ENCODE measurements at places on chromosomes 11 and 22.

GRCh38 chr11:121535129-121535796 is 82.5 kb upstream of the SORL1-AS1 start:
- DNase-seq = no peak

DNA sequence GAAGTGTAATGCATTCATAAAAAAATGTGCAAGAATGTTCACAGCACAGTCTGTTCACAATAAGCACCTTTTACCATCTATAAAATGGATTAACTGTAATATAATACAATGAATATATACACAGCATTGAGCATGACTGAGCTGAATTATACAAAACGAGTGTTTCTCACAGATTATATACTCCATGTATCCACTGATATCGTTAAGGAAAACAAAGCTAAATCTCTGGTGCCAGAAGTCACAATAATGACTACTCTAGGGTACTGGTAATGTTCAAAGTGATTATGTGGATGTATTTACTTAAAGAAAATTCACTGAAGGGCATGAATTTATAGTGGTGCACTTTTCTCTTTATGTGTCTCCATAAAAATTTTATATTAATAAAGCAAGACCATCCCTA is 33.2 kb downstream of the ACAT1 start:
- DNase-seq = no peak

GRCh38 chr11:88806410-88806809 is 259.4 kb downstream of the GRM5 start:
- DNase-seq = no peak

DNA sequence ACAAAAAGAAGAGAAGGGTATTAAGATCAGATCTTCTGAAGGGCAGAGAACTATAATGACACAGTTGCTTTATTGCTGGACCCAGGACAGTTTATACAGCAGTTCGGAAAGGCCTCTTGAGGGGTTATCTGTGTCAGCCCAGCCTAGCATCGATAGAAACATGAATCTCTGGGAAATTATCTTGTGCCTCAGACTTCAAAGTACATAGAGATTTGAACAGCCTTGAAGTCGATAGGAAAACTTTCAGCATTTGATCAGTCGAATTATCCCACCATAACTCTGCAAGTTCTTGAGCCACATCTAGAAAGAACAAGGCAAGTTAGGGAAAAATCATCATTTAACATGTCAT is 2.5 kb upstream of the LMO2 start:
- DNase-seq = no peak

DNA sequence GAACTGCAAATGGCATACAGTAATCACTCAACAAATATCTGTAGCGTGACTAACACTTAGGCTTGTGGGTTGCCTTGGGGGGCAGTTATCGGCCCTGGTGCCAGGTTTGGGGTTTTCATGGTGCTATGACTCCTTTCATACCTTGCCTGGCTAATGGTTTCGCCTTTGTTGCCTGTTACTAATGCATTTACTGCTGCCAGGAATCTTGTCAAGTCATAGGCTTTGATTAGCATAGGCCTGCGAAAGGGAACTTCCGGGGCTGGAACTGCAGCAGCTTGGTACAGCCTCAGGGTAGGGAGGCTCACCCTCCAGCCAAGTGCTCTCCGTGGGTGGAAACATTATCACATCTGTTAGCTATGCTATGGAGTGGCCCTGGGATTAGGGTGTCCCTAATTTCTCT is 13.2 kb downstream of the SLC25A18 start:
- no peak for DNase-seq

DNA sequence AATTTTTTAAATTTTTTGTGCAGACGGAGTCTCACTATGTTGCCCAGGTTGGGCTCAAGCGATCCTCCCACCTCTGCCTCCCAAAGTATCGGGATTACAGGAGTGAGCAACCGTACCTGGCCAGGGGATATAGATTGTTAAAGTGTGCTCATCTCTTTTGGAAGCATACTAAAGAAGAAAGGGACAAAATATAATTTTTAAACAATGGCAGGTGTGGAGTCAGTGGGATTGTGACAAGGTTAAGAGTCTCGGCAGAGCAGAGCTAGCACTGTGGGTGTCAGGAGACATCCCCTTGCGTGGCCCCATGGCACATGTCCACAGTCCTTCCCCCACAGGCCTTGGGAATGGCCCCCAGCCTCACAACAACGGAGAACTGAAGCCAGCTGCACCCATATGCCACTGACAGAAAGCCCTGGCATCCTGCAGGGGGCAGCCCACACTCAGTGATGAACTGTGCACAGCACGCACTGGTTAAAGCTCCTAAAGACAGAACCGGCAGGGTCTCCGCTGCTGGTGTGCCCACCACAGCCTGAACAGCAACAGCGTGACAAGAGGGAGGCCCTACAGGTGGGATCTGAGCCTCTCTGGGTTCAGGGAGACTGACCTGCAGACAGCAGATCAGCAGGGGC is 29.9 kb downstream of the SERPIND1 start:
- peak; percentile 13 for DNase-seq

GRCh38 chr11:12577725-12578644 is 96.2 kb upstream of the TEAD1 start:
- no peak for DNase-seq

DNA sequence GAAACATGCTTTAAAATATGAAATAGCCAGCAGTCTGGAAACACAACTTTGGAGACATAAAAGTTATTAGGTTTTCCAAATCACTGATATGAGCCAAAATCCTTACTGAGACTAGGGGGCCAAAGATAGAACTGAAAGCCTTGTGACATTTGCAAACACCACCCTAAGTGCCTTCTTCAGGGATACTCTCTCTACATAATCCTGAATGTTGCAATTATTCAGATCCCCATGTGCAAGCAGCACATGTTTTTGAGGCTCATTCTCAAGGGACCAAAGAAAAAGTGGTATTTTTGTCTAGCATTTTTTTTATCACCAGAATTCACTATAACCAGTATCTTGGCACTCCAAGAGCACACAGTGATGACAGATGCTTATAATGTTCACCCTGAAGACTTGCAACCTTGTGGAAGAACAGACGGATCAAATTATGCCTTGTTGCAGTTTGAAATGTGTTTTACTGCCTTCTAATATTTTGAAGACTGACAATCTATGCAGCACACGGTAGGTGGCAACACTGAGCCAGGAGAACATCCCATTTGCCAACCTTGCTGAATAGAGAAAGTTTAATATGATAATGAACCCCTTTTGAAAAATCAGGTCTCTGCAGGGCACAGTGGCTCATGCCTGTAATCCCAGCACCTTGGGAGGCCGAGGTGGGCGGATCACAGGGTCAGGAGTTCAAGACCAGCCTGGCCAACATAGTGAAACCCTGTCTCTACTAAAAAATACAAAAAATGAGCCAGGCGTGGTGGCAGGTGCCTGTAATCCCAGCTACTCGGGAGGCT is 78.5 kb downstream of the PLEKHA7 start:
- DNase-seq = no peak

DNA sequence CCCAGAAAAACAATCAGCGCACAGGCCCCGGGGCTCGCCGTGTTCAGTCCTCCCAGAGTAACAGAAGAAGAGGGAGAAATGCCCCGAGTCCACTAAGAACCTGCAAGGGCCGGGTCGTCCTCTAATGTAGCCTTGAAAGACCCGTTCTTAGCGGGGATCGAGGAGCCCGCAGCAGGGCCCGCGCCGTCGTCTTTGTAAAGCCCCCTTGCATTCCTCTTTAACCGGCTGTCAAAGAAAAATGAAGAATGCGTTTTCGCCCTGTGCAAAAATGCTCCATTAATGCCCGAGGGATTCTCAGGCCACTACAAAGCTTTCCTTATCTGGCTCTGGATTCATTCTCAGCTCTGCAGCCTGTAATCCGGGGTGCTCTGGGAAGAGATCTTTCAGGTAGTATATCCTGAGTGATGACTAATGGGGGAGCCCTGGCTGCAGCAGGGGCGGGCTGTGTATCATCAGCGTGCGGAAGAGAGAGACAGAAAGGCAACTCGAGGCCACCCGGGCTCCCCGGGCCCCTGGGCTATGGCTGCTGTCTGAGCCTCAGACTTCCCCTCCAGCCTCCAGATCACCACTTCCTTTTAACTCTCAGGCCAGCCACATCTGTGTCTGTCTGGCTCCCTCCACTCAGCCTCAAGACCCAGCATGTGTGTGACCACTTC is 78.2 kb downstream of the FBLN1 start:
- DNase-seq = no peak

DNA sequence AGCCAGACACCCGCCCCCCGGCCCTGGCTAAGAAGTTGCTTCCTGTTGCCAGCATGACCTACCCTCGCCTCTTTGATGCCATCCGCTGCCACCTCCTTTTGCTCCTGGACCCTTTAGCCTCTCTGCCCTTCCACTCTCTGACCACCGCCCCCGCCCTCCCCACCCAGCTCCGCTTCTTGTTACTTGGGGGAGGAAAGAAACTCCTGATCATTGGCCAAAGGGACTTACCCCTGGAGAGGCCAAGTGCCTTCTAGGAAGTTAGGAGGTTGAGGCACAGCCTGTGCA is at the start of gene PRR33:
TSS of gene PRR33 (minus strand) at position 65 of the 285 bp plus-strand sequence. CDS start 1,311 bp downstream, outside the sequence.
- no peak for DNase-seq

DNA sequence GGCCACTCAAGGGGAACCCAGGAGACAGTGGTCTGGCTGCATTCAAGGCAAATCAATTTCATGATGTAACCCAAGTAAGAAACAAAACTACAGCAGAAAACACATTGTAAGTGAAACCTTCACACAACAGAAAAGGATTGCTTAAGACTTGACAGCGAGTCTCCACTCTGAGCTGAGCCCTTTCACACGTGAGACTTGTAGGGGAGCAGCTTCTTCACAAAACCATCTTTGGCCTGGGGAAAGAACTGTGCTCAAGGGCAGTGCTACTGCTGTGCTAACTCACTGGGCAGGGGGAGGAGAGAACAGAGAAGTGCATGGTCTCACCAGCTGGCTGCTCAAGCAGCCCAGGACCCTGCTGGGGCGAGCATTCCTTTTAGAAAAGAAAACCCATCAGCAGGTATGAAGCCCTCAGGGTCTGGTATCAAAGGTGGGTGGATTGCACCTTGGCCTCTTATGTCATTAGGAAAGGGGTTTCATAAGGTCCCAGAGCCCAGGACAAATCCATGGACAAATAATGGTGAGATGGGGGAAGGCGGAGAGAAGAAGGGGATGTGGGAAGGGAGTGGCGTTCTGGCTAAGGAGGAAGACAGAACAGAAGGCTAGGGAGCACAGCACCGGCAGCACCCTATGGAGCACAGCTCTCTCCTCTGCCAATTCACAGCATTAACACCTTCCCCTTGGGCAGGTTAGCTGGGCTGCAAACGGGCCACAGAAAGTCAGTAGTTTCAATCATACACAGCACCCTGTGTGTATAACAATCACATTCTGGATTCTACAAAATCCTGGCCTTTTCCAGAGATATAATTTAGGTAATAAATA is 20.6 kb upstream of the RAPSN start:
- DNase-seq = no peak

GRCh38 chr11:134527382-134528243 is 115.6 kb upstream of the B3GAT1 start:
- DNase-seq = no peak

GRCh38 chr22:20517422-20517821 is 10.0 kb downstream of the MED15 start:
- no peak for DNase-seq

DNA sequence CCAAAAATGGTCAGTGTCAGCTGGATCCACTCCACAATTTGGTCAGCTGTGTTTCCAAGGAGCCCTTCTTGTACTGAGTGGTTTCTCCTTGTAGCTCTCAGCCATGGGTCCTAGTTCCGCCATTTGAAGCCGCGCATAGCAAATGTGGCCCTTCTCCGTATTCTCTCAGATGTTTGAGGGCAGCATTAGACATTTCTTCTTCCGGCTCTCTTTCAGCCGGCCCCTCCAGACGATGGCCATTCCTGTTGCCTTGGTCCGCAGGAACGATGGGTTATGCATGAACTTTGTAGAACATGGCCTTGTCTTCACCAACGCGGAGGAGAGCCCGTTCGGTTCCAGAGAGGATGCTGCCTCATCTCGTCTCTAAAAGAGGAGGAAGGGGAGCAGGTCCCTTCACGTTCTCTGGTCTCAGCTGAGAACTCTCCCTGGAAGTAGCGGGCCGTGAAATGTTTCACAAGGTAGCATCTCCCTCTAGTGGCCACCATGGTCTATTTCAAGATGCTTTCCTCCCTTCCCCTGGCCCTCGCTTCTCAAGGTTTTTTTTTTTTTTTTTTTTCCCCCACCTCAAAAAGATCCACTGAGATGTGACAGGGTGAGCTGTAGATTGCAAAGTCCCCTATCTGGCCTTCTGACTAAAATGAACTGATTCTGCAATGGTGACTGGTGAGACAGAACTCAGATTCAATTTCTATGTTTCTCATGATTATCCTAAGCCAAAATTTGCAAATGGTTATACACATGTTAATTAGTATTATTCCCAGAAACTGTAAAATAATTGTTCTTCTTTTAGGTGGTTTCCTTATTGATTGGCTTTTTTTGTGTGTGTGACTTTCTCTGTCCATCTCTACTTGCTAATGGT is 19.8 kb upstream of the PLET1 start:
- DNase-seq = peak; percentile 60

- DNase-seq = no peak
Measured at GRCh38 chr11:46898396-46899095, 19.8 kb downstream of the LRP4 start.

- no peak for DNase-seq
Measured at GRCh38 chr22:40224702-40225101, 47.0 kb downstream of the TNRC6B start.

DNA sequence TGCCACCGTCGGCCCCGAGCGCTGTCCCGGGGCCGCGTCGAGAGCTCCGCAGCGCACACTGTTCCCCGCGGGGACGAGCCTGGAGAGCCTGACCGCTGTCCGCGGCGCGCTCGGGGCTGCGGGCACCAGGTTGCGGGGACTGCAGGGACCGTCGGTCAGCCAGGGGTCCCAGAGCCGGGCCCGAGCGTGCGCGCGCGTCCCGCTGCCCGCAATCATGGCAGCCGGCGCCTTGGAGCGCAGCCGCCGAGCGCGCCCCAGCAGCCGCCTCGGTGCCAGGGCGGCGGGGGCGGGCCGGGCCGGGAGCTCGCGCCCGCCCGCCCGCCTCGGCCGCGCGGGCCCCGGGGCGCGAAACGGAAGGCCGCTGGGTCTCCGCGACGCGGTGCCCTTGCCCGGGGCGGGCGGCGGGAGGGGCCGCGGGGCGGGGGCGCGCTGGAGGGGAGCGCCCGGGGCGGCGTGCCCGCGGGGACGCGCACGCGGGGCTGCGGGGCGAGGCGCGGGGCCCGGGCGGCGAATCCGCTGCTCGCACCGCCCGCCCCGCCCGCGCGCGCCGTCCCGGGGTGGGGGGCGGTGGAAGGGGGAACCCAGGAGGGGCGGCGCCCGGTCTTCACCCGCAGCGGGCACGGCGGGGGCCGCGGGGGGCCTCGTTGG is 79.4 kb upstream of the PPARA start:
- peak; percentile 62 for DNase-seq

GRCh38 chr11:13183094-13183825 is 94.3 kb upstream of the BMAL1 start:
- no peak for DNase-seq

All from T-helper 2 cell treated with Interferon-gamma antibody and Interleukin-4, amounts not matched to agents 5 μg/mL and 100 μg/mL, for 36 hours (primary cell).